Activated CD4-positive, alpha-beta T cell treated with anti-CD3 and anti-CD28 coated beads, Interleukin-2, amount 50 U/mL, for 24 hours (primary cell): ENCODE measurements at places on chromosomes 16 and 17.

- DNase-seq: no peak
Observed at GRCh38 chr17:19383681-19384470, 3.1 kb downstream of the MFAP4 start.

DNA sequence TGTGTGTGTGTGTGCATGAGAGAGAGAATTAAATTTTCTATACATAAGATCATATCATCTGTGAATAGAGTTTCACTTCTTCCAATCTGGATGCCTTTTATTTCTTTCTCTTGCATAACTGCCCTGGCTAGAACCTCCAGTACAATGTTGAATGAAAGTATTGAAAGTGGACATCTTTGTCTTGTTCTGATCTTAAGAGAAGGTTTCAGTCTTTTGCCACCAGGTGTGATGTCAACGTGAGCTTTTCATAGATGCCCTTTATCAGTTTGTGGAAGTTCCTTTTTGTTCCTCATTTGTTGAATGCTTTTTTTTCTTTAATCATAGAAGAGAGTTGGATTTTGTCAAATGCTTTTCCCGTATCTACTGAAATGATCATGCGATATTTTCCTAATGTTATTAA lies 63.3 kb downstream of the RNF213 start:
- DNase-seq: no peak

- DNase-seq: no peak
Observed at GRCh38 chr17:80887639-80888175, 103.9 kb upstream of the CHMP6 start.

- DNase-seq: no peak
Observed at GRCh38 chr17:79023180-79023705, 726 bp upstream of the C1QTNF1 start.

DNA sequence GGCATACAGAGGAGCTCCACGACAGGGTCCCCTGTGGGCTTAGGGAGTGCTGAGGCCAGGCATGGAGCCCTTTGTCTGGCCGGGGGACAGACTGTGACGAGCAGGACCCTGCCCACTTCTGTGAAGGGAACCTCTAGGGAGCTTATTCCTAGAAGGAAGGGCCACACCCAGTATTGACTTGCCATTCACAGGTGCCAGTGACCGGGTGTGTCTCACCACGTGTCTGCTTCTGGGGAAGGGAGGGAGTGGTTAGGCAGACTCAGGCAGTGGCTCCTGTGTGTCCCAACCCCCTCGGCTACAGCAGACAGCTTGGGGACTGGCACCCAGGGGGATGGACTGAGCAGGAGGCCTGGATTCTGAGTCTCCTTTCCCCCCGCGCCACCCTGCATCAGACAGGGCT lies 57.2 kb downstream of the SOCS1 start:
- no peak for DNase-seq

DNA sequence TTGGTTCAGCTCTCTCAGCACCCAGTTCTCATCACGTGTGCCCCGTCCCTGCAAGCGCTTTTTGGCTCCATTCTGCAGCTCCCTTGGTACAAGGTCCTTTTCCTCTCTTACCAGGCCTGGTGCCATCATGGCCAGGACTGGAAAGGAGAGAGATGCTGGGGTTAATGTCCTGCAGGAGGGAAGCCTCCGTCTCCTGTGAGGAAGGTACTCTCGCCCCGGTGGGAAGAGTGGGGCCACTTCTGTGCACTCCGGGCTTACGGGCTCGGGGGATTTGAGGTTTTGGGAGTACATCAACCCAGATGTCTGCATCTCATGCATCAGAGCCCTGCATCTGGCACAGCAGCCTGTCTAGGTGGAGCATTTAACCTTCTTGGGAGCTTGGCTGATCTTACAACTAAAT lies 10.1 kb downstream of the CTRB2 start:
- no peak for DNase-seq

DNA sequence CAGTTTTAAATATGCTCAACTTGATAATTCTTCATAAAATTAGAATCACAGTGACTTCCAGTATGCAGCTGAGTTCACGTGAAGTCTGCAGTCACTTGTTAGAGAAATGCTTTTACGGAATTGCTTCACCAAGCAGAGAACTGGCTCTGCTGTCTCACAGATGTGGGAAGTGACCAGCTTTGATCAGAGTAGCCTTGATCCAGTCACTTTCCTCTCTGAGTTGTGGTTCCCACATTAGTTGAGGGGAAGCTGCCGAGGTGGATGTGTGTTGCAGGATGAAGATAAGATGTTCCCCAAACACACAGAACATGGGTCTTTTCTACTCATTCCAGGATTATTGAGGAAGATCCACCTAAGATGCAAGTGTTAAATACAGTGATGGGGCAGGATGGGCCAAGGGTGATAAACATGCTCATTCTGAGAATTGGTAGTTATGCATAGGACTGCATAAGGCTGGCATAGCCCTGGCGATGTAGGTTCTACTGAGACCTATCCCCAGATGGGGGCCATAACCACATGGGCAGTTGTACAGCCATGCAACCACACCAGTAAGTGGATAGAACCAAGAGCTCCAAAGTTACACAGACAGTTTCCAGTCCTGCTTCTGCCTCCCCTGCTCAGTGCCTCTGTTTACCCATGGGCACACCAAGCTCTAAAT lies 168.9 kb upstream of the MAF start:
- no peak for DNase-seq

DNA sequence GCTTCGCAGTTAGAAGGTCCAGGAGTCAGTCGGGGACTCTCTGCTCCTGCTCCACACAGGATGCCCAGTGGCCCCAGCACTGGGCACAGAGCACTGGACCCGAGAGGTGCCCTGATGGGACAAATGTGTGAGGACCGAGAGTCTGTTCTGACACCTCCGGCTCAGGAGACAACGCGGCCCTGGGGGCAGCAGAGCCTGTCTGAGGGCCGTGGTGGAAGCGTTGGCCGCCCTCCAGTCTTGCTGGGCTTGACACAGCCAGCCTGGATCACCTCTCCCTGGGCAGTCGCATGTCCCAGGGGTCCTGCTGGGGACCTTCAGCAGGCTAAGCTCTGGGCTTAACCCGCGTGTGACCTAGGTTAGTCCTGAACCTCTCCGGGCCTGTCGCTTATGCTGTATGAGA lies 23.1 kb downstream of the LGALS9 start:
- no peak for DNase-seq
